Right ventricle myocardium inferior (tissue), 1 donor: ENCODE measurements at places on chromosomes 2 and 18. TPM values are rescaled to one million over a fixed set of nuclear protein-coding genes. Genes with fewer than 3 reads are reported as not detected.

GRCh38 chr2:38496927-38497669 is 105.6 kb downstream of the HNRNPLL start:
- no peak for DNase-seq

The EEF1B2 gene
- 283 TPM for total RNA-seq

GRCh38 chr2:208638059-208638458 is 231.5 kb downstream of the PTH2R start:
- no peak for DNase-seq

DNA sequence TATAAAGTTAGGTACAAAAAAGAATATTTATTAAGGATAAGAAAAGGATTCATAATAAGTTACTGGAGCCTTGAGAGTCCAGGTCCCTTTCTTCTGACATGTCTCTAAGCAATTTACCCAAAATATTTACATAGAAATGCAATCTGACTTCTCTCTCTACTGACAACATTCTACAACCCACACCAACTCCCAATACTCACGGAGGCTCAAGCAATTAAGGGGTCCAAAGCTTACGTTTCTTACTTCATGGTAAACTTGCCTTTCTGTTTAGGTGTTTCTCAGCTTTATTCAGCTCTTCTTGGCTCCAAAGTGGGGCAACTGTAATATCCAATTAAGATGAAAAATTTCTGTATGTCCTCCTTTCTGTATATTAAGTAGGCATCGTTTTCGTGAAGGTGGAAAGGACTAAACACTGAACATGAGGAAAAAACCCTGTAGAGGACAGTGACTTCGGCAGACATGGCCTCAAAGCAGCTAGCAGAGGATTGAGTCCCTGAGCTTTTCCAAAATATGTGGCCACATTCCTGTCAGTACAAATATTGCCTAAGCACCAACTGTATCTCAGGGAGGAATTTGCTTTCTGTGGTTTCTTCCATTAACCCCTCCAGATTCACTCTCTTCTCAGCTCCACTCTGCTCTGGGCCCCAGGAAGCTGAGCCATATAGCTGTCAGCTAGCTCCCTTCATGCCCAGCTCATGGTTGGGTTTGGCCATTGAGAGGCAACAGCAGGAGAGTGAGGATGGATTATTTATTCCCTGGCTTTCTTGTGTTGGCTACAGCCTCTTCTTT is 67.9 kb upstream of the GLS start:
- DNase-seq = no peak

- DNase-seq = no peak
Observed at GRCh38 chr2:18096836-18097405, 218.5 kb downstream of the KCNS3 start.

- no peak for DNase-seq
Observed at GRCh38 chr2:136796339-136796738, 31.0 kb downstream of the THSD7B start.
